ENCODE measurements at places on chromosomes 7 and 10. TPM values are rescaled to one million over a fixed set of nuclear protein-coding genes. Genes with fewer than 3 reads are reported as not detected.

Gene ZCCHC24
- total RNA-seq = 1.3 TPM

Gene ADIRF
- 7.9 TPM for total RNA-seq

- DNase-seq = no peak
These were observed 33.8 kb upstream of the TOMM7 start for GRCh38 chr7:22856416-22856815.

GRCh38 chr7:29851487-29851886, 45.2 kb downstream of the WIPF3 start:
- DNase-seq = no peak

Gene SLC26A3
- not detected for total RNA-seq

GRCh38 chr10:110803239-110803749, 68.4 kb upstream of the PDCD4 start:
- DNase-seq = no peak

- DNase-seq = no peak
These were observed 26.6 kb downstream of the DGKI start for GRCh38 chr7:137820156-137820555.

DNA sequence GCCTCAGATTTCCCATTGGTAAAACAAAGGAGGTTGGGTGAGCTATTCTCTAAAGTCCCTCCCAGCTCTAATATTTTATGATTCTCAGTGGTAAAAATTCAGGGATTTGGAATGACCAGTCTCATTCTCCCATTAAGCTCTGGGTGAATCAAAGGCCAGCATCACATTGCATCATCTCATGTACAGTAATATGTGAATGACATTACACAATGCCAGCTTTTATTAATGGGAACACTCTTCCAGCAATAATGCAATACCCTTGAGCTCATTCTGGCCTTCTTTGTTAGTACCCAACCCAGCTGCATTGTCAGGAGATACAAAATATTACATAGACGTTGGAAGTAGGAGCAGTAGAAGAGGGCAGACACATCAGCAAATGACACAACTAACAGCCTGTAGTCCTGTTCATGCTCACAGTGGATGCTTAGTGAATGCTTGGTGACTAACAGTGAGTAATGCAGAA, 100.0 kb upstream of the EGR2 start:
- no peak for DNase-seq

Gene PAPOLB
- 0.07 TPM for total RNA-seq

DNA sequence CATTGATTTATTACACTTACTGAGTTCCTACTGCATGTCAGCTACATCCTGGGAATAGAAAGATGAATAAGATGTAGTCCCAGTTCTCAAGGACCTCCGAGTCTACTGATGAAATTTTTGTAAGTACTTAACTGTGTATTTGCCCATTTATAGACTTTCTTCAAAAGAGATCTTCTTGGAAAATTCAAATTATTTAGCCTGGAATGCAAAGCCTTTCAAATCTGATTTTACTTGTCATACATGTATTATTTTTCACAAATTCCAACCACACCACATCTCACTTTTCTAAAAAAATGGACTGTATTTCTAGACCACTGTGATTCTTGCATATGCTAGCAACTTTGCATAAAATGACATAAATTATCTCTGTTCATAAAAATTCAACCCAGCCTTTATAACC, 581.3 kb downstream of the ATRNL1 start:
- DNase-seq = no peak

GRCh38 chr7:156100086-156100485, 287.8 kb upstream of the SHH start:
- DNase-seq = no peak

- DNase-seq = no peak
These were observed 595 bp downstream of the TBL2 start for GRCh38 chr7:73577627-73578341.

DNA sequence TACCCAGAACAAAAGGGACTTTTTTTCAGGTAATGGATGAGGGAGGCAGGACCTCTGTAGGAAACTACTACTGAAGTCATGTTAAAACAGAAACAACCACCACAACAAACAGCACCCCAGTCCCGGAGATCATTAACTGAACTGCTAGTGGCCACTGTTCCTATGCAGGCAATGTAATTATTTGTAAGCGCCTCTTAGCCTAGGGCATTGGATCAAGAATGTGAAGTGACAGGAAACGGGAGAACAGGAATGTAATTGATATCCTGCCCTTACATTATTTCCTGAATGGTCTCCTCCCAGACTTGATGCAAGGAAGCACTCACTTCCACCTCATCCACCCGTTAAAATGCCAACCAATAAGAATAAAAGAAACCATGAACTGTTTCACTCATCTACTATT, 16.7 kb upstream of the GAD2 start:
- no peak for DNase-seq

GRCh38 chr10:47206449-47207280, 93.3 kb upstream of the GDF10 start:
- DNase-seq = no peak

Gene CCDC172
- total RNA-seq = not detected

- no peak for DNase-seq
These were observed 87.1 kb upstream of the SKAP2 start for GRCh38 chr7:26951407-26951950.

GRCh38 chr7:39606352-39606751, 17.0 kb upstream of the RALA start:
- DNase-seq = no peak

DNA sequence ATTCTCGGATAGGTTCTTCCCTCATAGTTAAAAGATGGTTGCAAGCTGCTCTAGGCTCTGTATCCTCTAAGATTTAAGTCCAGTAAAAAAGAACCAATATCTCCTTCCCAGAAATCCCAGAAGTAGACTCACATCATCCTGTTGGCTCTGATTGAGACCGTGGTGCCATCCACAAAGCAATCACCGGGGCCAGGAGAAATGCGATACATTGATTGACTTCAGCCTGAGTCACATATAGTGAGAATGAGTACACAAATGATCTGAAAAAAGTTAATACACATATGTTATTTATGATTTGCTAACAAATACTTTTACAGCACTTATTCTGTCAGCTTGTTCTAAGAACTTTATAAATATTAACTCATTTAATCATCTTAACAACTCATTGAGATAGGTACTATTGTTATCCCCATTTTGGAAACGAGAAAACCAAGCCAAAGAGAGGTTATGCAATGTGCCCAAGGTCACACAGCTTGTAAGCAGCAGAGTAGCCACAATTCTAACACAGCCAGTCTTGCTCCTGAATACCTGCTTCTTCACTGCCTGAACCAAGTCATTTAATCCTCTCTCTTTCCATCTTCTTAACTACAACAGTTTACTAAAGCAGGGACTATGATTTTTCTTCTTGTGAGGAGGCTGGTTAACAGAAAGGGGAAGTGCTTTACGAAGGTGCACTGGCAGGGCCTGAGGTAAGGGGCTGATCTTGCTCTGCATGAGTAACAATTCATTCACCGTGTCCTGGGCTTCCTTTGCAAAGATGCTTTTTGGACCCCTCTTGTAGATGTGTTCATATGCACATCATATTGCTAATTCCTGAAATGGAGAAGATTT, 177.0 kb downstream of the REEP3 start:
- DNase-seq = no peak

Gene AZGP1
- total RNA-seq = not detected

- DNase-seq = no peak
These were observed 347.4 kb downstream of the RPS24 start for GRCh38 chr10:78381107-78381506.

GRCh38 chr10:129472696-129473555, 5.9 kb downstream of the MGMT start:
- DNase-seq = peak; percentile 27

Gene ENKUR
- total RNA-seq = not detected

Gene EPO
- total RNA-seq = not detected

GRCh38 chr7:153530441-153530840, 521.8 kb upstream of the DPP6 start:
- DNase-seq = no peak

- DNase-seq = peak; percentile 35
These were observed 50.4 kb upstream of the NFE2L3 start for GRCh38 chr7:26101361-26102151.

Gene IFRD1
- total RNA-seq = 58.7 TPM

DNA sequence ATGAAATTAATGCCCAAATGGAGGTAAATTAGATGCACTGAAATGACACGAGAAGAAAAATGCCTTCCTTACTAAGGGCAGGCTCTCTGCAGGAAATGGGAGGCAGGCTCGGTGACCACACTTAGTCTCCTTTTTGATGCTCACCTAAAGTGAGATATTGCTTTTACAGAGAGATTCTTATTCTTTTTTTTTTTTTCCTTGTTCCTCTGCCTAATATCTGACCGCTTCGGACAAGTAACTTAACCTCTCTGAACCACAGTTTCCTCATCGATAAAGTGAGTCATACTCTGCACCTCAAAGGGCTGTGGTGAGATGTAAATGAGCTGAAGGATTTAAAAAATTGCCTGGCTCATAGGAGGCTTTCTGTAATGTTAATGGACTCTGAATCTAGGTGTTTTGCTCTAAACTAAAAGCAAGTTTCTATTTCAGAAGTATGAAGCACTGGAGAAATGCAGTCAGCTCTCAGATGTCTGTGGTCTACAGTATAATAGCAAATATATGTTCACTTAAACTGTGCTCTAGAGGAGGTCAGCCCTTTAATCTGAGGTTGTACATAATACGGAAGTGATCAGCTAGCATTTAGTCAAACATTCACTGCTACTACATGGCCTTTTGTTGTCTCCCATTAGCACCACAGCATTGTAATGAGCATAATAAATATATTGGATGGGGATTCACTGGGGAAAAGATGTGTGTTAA, 23.2 kb downstream of the NKX2-3 start:
- DNase-seq = no peak

Gene INSYN2A
- total RNA-seq = not detected

Gene LIPF
- not detected for total RNA-seq

- DNase-seq = peak; percentile 50
These were observed 41.5 kb upstream of the NMT2 start for GRCh38 chr10:15209827-15210509.

- DNase-seq = no peak
These were observed 11.6 kb upstream of the SVIL start for GRCh38 chr10:29646238-29646902.

DNA sequence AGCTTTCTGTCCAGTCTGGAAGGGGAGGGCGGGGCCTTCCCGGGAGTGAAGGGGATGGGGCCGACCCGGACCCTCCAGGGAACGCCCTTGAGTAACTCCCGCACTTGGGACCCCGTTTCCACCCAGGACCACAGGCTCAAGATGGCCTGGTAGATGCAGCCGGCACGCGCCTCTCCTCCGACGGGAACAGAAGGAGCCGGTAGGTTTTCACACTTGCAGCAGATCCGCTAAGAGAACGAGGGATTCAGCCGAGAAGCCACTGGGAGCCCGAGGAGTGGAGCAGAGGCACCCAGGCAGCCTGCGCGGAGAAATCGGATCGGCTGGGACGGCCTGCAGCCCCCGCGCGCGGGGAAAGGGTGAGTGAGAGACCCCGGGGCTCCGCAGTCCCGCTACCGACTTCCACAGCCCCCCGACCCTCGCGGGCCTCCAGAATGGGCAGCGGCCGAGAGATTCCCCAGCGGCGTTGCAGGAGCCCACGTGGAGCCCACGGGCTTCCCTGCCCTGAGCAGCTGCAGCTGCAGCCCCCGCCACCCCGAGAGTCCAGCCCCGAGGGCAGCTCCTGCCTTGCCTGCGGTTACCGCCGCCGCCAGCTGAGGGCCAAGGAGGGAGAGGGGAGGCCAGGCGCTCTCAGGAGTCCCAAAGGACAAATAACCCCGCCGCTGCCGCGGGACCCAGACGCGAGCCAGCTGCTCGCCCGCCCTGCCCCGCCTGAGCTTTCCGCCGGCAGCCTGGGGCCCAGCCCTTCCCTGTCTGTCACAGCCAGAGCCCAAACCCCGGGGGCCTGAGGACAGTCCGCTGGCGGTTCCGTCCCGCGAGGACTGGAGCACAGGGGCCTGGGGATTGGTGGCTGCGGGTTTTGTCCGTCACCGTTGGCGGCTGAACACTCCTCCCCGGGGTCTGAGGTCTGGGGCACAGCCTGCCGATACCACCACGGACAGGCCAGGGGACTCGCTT, 21.8 kb downstream of the IFT22 start:
- no peak for DNase-seq

DNA sequence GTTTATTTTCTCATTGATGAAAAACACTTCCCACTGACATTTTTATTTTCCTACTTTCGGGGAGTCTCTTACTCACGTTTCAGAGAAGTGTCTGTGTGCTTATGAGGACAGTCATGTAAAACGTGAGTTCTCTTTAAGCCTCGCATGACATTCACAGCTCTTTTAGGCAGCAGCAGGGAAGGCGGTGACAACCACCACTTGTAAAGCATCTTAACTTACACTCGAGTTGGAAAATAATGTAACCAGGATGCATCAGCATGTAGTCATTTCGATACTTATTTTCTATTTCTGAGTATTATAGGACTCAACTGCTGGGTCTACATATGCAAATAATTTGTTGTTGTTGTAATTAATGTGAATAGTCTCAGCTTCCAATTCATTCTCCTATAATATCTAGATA, 153.6 kb downstream of the SEMA3D start:
- DNase-seq = no peak

GRCh38 chr7:42953994-42954393, 21.8 kb downstream of the MRPL32 start:
- no peak for DNase-seq

Gene PGAM1
- 162 TPM for total RNA-seq

Measured in activated B cell treated with CpG ODN at 0.5 μM for 24 hours (primary cell).